HepG2 (cell line): ENCODE measurements at places on chromosomes 16 and 17.

GRCh38 chr16:49588729-49589384 is 215.3 kb downstream of the C16orf78 start:
- no peak for DNase-seq

- no peak for DNase-seq
These were observed at the start of gene NPW for GRCh38 chr16:2019518-2019920. TSS of gene NPW (plus strand) at chr16:2019785.

DNA sequence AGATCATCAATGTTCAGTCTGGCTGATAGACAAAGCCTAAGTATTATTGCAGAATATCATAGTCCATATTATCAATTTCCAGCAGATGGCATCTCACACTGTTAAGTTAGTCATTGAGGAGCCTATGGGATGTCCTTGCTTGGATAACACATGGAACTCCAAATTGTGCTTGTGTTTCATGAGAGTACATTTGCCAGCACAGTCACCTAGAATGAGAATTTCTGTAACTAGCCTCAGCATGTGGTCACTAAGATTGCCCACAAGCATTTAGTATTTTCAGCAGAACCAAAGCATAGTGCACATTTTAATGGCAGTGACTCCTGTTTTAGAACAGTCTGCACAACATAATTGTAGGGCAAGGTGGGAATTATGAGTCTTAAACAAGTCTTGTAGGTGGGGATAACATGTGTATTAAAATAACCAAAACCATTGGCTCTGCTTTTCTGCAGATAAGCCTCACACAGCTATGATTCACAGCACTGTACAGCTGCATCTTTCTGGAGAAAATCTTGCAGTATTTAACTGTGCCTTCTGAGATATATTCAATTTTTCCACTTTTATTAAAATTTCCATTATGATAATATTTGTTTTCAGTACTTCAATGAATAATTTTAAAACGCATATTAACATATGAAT is 882.8 kb upstream of the SOX9 start:
- DNase-seq: no peak

GRCh38 chr16:1564325-1564724 is 30.9 kb downstream of the TMEM204 start:
- DNase-seq: no peak

GRCh38 chr17:77145612-77146245 is 5.0 kb downstream of the SEC14L1 start:
- DNase-seq: peak; percentile 70

GRCh38 chr17:34542700-34543336 is 36.6 kb upstream of the TMEM132E start:
- DNase-seq: no peak
